ENCODE measurements at places on chromosomes 7 and 10. TPM values are rescaled to one million over a fixed set of nuclear protein-coding genes. Genes with fewer than 3 reads are reported as not detected.

PIK3CG gene
- total RNA-seq, result not detected

TMEM229A gene
- total RNA-seq, result not detected

MYOZ1 gene
- total RNA-seq, result not detected

MMD2 gene
- total RNA-seq, result not detected

ABCC2 gene
- 164 TPM for total RNA-seq

APBB1IP gene
- total RNA-seq, result 9.1 TPM

ACSM6 gene
- total RNA-seq, result not detected

FOXI2 gene
- total RNA-seq, result not detected

JAZF1 gene
- total RNA-seq, result 5.5 TPM

PDE6C gene
- not detected for total RNA-seq

MYH16 gene
- total RNA-seq, result 0.56 TPM

ADRA2A gene
- 0.02 TPM for total RNA-seq

TMEM213 gene
- total RNA-seq, result not detected

TUBB8 gene
- total RNA-seq, result 0.12 TPM

HGF gene
- total RNA-seq, result 0.01 TPM

PPP1R9A gene
- total RNA-seq, result 3.1 TPM

GIMAP5 gene
- total RNA-seq, result not detected

PLXNA4 gene
- total RNA-seq, result 1.9 TPM

ACBD7 gene
- 0.80 TPM for total RNA-seq

ANKRD1 gene
- 6.5 TPM for total RNA-seq

CXCL12 gene
- total RNA-seq, result 0.14 TPM

SPDYE9 gene
- not detected for total RNA-seq

Measured in A549 treated with CORT108297 at 1 μM for 4 hours (cell line).